Kidney (tissue), 22 donors: ENCODE measurements at places on chromosomes 12 and 14.
A peak's percentile ranks its signal among the peaks of the same experiment; 100 is the strongest.

- DNase-seq = no peak
Observed at GRCh38 chr12:118290130-118290529, 82.6 kb downstream of the TAOK3 start.

GRCh38 chr12:70045036-70045435, 198.2 kb upstream of the CNOT2 start:
- DNase-seq = no peak

DNA sequence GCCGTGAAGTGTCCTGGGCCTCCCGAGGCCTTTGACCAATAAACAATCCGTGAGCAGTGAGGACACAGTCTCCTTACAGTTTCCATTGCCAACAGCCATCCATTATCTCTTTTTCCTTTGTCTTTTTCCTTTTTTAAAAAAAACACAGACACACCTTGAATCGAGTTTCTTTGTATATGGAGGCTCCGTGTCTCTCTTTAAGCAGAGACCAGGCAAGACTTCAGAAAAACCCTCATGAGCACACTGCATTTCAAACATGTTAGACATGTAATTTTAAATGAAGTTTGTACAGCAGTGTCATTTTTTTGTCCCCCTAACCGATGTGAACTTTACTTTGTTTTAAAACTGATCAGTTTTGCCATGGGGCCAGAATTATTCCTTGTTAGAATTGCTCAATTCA, 111.1 kb downstream of the SPTSSA start:
- DNase-seq = no peak

DNA sequence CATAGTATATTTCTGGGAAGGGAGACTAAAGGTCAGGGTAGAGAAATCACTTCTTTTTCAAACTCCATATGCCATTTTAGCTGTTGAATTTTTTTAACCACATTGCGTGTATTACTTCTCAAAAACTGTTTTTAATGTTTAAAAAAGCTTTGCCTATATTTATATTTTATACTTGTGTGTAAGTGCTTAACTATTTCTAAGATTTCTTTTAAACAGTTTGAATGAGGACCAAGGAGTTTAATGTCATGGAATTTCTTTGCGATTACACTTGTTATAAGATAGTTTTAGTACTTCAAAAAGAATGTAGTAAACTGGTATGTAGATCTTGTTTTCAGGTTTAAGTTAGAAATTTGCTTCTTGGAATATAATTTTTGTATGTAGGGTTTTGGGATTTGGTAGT, 7.2 kb downstream of the SPATA7 start:
- DNase-seq = no peak

DNA sequence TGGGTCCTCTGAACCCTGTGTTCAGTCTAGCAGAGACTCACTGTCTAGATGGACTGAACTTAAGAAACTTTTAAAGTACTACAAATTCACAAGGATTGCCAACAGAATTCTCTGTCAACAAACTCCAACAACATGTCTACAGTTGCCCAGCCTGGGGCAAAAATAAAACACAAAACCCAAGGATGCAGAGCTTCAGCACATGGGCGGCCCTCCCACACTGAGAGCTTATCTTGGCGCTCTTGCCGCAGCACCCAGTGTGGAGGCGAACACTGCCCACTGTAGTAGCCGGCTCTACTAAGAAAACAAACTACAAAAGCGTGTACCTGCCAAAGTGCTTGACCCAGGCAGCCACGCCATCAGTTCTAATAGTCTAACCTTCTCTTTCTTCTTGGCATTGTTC, 66.7 kb downstream of the PTPN21 start:
- no peak for DNase-seq

DNA sequence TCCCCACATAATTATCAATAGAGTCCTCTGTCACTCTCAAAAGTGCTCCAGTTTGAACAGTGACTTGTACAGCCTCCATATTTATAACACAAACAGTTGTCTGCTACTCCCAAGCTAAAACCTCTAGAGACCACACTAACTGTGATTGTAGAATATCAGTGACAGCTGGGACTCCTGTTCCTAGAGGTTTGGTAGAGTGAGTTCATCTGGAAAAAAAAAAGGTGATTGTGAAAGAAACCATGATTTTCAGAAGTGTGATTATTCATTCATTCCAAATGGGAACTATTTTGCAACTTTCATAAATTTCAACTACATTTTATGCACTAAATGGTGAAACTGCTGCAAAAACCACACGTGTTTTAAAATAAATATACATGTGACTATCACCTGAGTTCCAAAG, 128.0 kb upstream of the PLXNC1 start:
- no peak for DNase-seq

- DNase-seq = no peak
Observed at GRCh38 chr12:52243259-52243855, 10.3 kb downstream of the KRT7 start.

DNA sequence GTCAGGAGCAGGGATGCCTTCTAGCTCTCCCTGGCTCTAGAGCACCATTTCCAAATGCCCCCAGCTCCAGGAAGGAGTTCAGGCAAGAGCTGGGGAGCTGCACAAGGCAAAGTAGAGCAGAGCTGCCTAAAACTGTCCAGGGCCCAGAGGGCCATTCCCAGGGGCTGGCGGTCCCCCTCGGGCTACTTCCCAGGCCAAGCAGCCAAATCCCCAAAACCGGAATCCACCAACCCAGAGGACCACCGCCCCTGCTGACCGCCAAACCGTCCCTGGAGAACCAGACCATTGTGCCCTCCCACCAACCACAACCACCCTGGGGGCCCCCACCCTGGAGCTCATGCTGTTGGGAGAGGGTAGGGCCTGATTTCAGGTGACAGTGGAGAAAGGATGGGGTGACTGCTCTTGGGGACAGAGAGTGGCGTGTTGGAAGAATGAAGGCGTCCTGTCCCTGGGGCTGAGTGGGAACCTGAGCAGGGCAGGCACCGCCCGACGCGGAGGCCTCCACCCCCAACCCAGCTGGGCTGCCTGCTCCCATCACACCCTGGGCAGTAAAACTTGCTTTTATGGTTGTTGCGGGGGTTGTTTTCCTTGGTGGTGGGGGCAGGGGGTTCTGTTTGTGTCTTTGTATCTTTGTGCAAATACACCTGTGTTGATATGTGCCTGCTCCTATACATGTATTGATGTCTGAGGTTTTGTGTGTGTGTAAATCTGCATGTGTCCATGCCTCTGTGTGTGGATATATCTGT, 24.0 kb upstream of the KRT78 start:
- DNase-seq = peak; percentile 68

GRCh38 chr14:106831322-106831720, 1304.9 kb downstream of the TMEM121 start:
- no peak for DNase-seq
